ENCODE measurements at places on chromosomes 4 and X.

DNA sequence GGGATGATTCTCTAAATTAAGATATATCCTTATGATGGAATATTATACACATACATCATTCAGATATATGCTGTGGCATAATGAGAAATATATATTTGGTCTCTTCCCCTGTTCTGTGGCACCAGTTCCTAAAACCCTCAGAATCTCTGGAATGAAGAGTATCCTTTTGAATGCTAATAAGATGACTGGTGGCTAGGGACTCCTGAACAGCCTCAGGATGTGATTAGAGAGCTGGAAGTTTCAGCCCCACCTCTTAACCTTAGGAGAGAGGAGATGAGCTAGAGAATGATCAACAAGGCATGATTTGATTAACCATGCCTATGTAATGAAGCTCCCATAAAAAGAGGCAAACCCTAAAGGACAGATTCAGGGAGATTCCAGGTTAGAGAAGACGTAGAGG, 632.0 kb downstream of the IQCM start:
- no peak for DNase-seq

DNA sequence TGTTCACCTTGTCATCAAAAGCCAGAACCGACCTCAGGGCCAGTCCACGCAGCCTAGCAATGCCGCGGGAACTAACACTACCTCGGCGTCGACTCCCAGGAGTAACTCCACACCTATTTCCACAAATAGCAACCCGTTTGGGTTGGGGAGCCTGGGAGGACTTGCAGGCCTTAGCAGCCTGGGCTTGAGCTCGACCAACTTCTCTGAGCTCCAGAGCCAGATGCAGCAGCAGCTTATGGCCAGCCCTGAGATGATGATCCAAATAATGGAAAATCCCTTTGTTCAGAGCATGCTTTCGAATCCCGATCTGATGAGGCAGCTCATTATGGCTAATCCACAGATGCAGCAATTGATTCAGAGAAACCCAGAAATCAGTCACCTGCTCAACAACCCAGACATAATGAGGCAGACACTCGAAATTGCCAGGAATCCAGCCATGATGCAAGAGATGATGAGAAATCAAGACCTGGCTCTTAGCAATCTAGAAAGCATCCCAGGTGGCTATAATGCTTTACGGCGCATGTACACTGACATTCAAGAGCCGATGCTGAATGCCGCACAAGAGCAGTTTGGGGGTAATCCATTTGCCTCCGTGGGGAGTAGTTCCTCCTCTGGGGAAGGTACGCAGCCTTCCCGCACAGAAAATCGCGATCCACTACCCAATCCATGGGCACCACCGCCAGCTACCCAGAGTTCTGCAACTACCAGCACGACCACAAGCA, 898 bp downstream of the UBQLN2 start:
- peak; percentile 66 for DNase-seq

DNA sequence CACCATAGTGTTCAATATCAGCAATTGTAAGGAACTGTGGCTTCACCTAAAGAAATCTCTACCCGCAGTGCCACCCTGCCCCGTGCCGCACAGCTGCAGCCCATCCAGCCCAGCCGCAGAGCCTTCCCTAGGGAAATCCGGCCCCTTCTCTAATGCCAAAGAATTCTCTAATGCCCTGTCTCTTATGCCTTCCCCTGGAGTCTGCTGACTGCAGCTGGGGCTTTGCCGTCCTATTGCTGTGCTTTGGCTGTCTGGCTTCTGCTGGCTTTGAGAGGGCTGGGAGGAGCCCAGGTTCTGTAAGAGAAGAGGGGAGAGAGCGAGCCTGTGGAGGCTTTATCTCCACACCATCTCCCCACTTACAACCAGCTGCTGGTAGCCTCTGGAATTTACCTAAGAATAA, 85.9 kb upstream of the HELT start:
- no peak for DNase-seq

- DNase-seq: no peak
Measured at GRCh38 chr4:7674706-7675105, 240.0 kb upstream of the PSAPL1 start.

DNA sequence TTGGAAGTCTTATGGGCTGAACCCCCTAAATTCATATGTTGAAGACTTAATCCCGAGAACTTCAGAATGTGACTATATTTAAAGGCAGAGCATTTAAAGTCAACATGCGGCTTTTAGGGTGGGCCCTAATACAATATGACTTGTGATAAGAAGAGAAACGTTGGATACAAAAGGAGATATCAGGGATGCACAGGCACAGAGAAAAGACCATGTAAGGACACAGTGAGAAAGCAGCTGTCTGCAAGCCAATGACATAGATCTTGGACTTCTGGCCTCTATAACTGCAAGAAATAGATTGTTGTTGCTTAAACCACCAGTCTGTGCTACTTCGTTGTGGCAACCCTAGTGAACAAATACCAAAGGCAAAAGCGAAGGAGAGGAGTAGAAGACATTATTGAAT, 42.2 kb downstream of the GABRG1 start:
- DNase-seq: no peak

GRCh38 chrX:120251471-120252011, 929 bp downstream of the ZBTB33 start:
- peak; percentile 47 for DNase-seq

DNA sequence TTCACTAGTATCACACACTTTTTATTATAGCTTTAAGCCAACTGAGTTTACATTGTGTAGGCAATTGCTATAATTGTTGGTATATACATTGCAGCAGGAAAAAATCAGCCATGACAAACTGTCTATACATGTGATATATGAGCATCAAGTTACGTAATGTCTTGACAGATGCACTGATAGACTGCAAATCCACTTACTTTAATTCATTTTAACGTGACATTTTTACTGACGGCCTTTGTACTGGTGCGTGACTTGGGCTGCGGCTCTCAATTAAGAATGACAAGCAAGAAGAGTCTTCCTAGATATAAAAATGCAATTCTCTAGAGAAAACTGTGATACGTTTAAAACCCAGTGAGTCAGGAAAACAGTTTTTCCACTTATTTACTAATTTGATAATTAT, 143.8 kb downstream of the ACTRT1 start:
- DNase-seq: no peak
